ENCODE measurements at places on chromosomes 5 and 9.

DNA sequence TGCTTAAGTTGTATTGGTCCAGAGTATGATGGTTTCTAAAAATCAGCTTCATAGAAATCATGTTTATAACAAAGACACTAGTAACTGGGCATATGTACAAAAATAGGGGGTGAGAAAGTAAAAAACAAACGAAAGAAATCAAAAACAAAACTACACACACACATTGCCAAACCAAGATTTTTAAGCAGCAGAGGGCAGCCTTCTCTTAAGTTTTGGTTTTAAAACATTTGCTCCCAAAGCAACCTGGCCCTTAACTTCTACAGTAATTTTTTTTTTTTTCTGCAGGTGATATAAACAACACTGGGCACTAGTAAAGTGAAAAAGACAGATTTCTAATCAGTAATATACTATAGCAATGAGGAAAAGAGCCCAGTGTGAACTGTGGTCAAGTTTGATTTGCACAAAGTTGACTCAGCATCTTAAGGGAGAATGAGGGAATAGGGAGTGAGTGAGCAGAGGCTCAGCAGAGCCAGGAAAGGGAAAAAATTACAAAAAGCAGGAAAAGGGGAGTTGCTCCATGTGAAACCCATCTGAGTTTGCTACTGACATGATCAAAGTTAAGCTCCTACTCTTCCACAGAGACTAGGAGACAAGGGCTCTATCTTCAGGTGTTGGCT lies 13.4 kb upstream of the GAPT start:
- DNase-seq, result no peak

DNA sequence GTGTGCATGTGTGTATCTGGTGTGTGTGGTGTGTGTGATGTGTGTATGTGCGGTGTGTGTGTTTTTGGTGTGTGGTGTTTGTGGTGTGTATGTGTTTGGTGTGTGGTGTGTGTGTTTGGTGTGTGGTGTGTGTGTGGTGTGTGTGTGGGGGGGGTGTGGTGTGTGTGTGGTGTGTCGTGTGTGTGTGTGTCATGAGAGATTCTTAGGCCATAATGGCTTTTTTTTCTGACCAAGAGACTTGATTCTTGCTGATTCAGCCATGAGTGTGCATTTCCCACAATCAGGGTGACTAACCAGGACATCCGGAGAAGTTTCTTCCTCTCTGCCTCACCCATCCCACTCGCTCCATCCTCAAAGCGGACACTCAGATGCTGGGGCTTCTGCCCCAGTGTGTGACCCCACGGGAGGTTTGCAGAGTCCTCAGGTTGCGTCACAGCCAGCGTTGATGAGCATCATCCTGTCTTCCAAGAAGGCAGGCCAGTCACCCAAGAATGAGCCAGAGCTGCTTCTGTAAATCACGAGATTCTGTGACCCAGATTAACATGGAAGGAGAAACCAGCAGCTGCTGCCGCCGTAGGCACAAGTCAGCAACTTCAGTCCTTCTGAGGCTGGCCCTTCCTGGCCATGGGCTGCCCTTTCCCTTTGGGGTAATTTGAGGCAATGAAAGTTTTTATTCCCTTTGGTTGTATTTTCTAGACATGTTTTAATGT lies 12.5 kb upstream of the CTSL start:
- DNase-seq, result peak; percentile 96

- DNase-seq, result no peak
Observed at GRCh38 chr9:101504188-101504587, 29.5 kb upstream of the RNF20 start.

DNA sequence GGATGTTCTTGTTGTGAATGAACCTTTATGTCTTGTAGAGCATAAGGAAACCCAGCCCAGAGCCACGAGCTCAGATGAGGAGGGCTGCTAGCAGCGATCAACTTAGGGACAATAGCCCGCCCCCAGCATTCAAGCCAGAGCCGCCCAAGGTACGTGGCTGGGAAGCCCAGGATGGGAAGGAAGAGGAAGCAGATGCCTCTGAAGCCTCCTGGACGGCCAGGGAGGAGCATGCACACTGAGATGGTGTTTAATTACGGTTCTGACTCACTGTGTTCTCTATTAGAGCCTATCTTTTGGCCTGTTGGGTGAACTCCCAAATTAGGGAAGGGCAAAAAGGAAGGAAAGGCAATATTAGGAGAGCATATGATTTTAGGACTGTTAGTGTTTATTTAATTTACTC lies 75.3 kb downstream of the TJP2 start:
- no peak for DNase-seq

DNA sequence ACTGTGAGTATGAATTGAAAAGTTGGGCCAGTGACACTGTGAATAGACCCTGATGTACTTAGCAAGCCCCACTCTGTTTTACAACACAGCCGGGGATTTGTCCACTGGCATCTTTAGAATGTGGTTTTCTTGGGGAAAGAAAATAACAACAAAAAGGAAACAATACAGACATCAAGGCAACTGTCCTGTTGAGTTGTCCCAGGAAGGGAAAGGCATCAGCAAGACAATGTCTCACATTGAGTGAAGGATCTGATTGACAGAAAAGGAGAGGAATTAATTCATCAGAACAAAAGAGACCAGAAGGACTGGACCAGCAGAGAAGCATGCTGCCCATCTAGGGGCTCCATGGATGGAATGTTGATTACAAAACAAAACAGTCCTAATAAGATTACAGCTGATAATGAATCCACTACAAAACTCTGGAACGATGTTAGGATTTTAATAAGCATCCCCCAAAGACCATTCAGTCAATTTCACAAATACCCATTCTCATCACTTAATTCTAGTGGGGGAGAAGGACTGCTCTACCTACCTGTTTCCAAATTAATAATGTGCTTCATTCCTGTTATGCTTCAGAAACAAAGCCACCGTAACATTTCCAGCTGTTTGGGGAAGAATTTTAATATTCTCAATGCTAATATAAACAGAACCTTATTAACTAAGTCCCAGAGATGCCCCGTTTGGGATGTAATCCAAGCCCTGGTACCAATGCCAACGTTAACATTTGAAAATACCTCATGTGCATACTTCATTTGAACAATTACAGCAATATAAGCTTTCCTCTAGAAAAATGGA lies 298.0 kb downstream of the SPOCK1 start:
- no peak for DNase-seq

DNA sequence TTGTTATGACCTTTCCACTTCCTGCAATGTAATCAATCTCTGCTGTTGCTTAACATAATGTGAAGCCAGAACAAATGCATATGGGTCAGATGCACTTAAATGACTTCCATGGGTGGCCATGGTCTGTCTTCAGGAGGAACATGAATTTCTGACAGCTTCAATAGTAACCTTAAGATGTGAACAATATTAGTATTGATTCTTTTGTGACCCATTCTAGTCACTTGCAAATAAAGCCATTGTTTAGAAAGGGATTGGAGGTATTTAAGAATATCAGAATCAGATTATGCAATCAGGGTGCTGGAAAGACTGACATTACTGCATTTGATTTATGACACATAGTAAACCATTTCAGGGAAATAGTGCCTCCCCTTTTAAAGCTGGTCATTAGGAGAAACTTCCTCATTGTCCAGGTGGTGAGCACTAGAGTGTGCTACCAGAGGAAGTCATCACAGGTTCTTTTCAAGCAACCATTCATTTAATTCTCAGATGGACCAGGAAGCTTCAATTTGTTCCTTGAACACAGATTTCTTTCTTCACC lies 32.1 kb downstream of the GRIN3A start:
- no peak for DNase-seq

GRCh38 chr5:113985505-113985904 lies 376.4 kb upstream of the KCNN2 start:
- no peak for DNase-seq

DNA sequence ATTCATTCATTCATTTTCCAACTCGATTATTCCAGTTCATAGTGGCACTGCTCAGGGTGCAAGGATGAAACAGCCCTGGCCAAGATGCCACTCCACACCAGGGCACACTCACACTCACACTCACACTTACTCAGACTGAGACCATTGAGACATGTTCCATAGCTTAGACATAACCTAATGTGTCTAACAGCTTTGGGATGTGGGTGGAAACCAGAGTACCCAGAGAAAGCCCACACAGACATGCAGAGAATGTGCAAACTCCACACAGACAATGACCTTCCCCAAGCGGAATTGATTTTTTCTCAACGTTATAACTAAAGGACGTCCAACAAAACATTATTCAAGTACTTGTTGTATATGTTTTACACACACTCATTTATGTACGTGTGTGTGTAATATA lies 1363.5 kb downstream of the EFNA5 start:
- DNase-seq, result no peak

Measured in AG04449 (cell line).